ENCODE measurements at places on chromosomes 16 and 17.

DNA sequence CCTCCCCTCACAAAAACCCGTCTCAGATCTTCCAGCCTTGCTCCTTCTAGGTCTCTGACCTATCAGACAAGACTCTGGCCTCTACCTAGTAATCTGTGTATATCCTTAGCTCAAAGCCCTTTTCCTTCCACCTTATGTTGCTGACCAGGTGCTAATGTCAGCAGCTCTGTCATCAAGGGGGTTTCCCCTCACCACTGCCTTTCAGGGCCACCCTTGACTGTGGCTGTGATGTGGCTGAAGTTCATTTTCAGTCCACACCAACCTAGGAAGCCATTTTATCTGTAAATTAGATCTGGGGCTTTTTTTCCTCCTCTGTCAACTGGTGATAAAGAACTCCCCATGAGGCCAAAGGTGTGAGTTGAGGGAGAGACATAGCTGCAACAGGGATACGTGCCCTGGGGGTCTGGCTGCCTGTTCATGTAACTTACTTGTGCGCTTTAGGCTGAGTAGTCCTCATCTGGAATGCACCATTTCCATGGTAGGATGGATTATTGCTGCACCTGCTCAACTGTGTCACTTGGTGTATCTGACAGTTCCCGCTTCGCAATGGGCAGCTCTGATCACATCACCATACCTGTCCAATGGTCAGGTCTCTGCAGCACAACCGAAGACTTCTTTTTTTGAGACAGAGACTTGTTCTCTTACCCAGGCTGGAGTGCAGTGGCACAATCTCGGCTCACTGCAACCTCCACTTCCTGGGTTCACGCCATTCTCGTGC is 14.7 kb upstream of the RUNDC3A start:
- DNase-seq = no peak

DNA sequence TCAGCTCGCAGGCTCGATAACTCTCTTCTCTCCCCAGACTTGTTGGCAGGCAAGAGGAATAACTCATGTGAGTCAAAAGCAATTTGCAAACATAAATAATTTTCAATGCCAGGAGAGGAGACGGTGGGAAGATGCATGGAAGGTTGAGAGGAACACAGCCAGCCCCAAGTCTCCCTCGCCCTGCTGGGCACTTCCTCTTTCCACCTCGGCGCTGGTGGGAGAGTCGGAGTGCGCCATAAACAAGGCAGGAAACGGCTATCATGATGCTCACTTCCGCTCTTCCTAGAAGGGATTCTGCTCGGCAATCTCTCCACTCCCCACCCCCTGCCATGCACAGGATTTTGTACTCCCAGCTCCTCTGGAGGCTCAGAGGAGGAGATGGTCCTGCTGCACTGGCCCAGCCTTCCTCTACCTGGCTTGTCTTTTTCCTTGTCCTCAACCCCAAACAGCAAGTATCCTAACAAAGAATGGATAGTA is 13.0 kb downstream of the CBX4 start:
- DNase-seq = no peak

DNA sequence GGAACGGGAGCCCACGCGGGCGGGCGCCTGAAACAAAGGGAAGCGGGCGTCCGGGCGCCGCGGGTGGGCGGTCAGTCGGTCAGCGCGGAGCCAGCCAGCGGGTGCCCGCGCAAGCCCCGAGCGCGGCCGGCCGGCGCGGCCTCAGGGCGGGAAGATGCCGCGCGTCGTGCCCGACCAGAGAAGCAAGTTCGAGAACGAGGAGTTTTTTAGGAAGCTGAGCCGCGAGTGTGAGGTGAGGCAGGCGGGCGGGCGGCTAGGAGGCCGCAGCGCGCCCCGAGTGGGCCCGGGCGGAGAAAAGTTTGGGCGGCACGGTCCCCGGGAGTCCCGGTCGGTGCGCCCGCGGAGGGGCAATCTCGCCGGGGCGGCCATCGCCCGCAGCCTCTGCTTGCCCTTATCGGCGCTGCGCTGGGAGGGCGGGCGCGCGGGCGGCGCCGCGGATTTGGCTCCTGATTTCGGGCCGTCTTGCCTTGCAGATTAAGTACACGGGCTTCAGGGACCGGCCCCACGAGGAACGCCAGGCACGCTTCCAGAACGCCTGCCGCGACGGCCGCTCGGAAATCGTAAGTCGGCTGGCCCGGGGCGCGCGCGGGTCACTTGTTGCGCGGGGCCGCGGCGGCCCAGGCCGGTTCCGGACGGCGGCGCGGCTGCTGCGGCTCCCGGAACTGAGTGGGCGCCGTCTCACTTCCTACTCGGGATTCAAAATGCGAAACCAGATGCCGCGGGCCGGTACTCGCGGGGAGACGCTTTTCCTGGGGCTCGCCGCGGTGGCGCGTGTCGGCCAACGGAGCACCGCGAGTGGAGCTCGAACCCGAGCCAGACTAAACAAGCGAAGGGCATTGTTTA is 526 bp downstream of the CBFB start:
- peak; percentile 44 for DNase-seq

DNA sequence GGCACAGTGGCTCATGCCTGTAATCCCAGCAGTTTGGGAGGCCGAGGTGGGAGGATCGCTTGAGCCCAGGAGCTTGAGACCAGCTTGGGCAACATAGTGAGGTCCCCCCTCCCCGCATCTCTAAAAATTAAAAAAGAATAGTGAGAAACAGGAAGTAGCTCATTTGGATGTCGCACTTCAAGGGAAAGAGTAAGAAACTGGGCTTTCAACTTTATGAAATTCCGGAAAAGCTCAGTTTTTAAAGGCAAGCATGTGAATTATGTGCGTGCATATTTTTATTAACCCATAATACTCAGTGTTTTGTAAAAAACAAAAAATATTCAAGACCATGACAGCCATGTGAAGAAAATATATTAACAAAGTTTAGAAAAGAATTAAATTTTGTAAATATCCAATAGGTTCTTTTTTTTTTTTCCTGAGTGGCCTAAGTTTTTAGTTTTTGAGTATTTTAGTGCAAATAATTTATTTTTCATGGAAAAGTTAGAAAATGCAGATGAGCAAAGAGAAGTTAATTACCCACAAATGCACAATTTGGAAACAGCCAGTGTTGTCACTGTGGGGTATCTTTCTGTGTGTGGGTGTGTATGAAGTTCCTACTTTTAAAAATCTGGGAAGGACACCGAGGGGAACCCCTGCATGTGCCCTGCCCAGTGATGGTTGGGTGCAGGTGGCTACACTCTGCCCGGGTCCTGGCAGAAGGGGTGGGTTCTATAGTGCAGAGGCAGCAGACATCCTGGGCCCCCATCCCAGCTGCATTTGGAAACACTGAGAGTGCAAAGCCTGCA is 40.0 kb downstream of the CIBAR2 start:
- DNase-seq = no peak

DNA sequence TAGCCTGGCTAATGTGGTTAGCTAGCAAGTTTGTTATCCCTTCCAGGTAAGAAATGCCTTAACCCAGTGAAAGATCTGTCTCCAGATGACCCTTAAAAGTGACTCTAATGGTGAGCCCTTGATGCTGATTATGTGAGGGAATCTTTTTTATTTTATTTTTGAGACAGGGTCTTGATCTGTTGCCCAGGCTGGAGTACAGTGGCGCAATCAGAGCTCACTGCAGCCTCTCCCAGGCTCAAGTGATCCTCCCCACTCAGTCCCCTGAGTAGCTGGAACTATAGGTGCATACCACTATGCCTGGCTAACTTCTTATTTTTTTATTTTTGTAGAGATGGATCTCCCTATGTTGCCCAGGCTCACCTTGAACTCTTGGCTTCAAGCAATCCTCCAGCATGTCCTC is 10.8 kb upstream of the HP start:
- DNase-seq = no peak

- DNase-seq = peak; percentile 2
Observed at GRCh38 chr16:66979011-66979717, 9.2 kb upstream of the CES4A start.

DNA sequence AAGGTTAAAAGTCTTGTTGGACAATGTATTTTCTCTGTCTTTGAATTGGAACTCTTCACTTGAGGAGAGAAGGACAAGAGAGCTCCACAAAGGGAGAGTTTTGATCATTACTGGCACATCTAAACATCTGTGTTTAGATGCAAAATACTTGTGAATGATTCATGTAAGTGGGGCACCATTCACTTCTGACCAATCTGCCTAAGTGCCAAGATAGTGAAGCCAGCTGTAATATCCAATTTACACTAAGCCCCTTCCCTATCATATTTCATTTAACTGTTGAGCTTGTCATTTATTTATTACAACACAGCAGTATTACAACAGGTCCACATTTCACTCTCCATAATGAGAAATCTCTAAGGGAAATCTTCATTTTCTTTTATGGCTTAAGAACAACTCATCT is 832.3 kb upstream of the GOT2 start:
- no peak for DNase-seq

DNA sequence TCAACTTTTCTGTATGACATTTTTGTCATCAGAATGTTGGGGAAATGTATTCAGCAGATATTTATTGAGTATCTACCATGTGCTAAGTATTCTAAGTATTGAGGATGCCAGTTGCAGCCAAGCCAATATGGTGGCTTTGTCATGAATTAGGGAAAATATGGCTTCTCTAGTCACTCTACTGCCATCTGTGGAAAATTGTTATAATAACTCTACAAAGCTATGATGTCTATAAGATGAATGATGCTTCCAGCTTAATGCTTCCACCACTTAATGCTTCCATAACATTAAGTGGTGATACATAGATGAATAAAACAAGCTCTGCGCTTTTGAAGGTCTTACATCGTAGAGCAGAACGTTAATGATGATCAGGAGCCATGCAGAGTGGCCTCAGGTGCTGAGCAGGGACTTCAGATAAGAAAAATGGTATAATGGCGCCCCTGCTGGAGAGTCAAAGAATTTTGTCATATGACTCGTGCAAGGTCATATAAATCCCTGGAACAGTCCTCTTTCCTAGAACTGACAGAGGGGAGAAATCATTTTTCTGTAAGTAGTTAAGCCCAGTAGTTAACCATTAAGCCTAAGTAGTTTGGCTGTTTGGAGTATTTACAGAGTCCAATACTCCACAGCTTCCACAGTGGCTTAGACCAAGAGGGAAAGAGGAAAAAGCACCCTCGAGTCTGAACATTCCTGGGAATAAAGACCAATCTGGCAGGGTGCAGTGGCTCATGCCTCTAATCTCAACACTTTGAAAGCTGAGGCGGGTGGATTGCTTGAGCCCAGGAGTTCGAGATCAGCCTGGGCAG is 2.7 kb upstream of the TMIGD1 start:
- peak; percentile 79 for DNase-seq

DNA sequence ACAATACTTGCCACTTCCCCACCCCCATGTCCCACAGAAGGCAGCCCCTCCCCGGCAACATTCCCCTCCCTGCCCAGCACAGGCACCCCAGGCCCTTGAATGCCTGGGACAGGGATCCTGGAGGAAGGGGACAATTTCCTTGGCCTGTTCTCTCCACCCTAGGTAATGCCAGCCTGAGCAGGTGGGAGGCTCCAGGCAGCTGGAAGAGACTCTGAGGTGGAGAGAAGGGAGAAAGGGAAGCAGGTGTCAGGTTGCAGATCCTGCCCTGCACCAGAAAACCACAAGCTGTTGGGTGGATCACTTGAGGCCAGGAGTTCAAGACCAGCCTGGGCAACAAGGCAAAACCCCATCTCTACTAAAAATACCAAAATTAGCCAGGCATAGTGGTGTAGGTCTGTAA is 8.9 kb downstream of the MPP2 start:
- DNase-seq = no peak

DNA sequence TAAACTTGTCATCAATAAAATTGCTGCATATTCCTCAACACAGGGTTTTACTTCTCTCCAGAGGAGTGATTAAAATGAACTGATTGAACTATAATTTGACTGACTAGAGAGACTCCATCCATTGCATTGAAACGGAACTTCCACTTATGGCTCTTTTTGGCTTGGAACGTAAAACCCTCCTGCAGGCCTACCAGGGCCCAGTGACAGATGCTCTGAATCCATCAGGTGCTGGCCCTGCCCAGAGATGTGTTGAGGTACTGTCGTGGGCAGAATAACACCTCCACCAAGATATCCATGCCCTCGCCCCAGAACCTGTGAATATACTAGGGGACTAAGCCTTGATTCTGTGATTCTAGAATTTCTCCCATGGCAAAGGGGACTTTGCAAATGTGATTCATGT is 45.4 kb downstream of the CBLN1 start:
- DNase-seq = no peak

GRCh38 chr17:48254896-48255295 is 147.3 kb downstream of the SNX11 start:
- no peak for DNase-seq

GRCh38 chr17:30376621-30377452 is 1.9 kb upstream of the CPD start:
- no peak for DNase-seq

DNA sequence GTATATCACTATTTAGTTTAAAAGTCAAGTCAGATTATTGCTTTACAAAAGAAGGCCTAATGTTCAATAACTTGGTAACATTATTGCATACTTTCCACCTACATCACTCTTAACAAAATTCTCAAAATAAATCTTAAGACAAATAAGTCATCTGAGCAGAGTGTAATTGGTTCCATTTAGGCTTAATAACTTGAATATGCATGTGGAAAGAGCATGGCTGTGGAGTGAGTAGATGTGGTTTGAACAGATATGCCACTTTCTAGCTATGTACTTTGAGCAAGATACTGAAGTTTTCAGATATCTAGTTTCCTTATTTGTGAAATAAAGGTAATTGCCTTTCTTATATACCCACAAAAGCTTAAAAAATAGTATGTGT is 6.7 kb upstream of the EVI2A start:
- no peak for DNase-seq

DNA sequence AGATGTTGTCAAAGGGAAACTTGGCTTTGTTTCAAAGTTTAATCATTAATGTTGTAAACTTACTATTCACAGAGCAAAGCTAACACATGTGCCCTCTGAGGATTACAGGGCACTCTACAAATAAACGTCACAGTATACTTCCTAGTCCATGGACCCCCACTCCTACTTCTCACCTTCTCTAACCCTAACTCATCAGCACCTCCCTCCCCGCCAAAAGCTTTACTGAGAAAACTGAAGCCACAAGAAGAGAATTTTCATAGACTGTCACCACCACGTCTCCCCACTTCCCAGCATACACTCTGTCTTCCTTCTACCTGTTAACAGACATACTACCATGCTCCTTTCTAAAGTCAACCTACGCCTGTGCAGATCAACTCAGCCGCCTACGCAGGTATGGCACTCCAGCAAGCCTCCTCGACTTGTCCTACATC is 29.0 kb downstream of the HELZ start:
- DNase-seq = no peak

DNA sequence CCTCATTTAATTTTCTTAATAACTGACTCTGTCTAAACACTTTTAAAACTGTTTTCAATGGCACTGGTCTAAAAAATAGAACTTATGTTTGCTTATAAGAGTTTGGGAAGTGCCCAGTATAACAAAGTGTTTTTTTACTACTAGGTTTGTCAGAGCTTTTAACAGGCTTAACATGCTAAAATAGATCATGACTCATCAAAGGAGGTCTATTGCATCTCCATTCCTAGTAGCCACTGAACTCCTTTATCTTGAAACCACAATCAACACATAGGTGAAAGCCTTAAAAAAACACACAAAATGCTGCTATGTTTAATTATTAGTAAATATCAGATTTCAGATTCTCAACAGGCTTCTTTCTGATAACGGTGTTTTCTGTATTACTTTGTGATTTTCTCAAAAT is 196.4 kb upstream of the KIF2B start:
- DNase-seq = peak; percentile 28

GRCh38 chr17:39001703-39002637 is 34.8 kb upstream of the FBXO47 start:
- no peak for DNase-seq

Data from HAP-1 (cell line).